Caki2 (cell line): ENCODE measurements at places on chromosomes 3 and 15. TPM values are rescaled to one million over a fixed set of nuclear protein-coding genes. Genes with fewer than 3 reads are reported as not detected.

Gene MUC20
- 0.17 and 29.7 TPM in 2 replicates for total RNA-seq

Gene SUSD5
- total RNA-seq = 0.30 TPM in 1 of 2 replicates, not detected in the other

Gene SMCO1
- not detected in 2 replicates for total RNA-seq

Gene PIGBOS1
- 11.4 and 23.7 TPM in 2 replicates for total RNA-seq

Gene WDR72
- total RNA-seq = 5.0 and 6.1 TPM in 2 replicates

Gene UROC1
- not detected in 2 replicates for total RNA-seq

Gene DISP2
- under 0.01 TPM in 1 of 2 replicates, not detected in the other for total RNA-seq

Gene LRRC3B
- total RNA-seq = not detected in 2 replicates

Gene CPNE9
- not detected in 2 replicates for total RNA-seq

Gene NLGN1
- 2.0 and 8.6 TPM in 2 replicates for total RNA-seq

Gene COL6A6
- not detected in 2 replicates for total RNA-seq

Gene GOLGA6L4
- not detected in 2 replicates for total RNA-seq
